ENCODE measurements at places on chromosomes 11 and 22.

- peak; percentile 19 for DNase-seq
Measured at GRCh38 chr22:19429950-19430889, 1.3 kb downstream of the HIRA start.

DNA sequence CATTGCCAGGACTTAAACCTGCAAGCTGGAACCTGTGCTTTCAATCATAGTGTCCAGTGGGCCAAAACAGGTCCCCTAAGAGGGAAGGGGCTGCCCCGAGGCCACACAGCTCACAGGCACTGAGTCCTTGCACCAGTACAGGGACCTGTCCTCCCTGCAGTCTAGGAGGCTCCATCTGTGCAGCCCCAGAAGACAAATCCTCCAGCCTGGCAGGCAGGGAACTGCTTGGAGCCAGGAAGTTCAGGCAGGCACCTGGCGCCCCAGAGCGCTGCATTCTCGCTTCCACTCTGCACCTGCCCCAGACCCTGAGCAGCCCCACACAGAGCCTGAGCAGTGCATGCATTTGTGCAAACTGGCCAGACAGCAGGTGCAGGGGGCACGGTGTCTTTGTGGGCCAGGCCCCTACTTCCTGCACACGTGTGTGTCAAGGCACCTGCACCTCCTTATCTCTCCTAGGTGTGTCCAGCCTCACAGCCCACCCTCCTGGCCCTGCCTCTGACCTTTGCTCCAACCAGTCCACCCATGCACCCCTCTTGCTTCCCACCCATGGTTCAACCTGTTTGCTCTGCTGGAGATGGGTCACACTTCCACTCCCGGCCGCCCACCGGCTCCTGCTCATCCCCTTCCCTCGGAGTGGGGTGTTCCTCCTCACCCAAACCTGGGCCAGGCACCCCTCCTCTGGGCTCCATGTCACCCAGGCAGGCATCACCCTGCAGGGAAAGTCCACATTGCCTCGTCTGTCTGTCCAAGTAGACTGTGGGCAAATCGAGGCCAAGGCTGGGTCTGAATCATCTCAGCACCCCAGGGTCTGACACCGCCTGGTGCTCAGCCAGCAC is 19.0 kb downstream of the LINC01488 start:
- DNase-seq: no peak

GRCh38 chr11:74327076-74327475 is 15.6 kb upstream of the P4HA3 start:
- no peak for DNase-seq

- peak; percentile 82 for DNase-seq
Measured at GRCh38 chr11:102361086-102362031, 14.3 kb downstream of the BIRC2 start.

- DNase-seq: no peak
Measured at GRCh38 chr11:34446386-34446785, 7.7 kb downstream of the CAT start.

GRCh38 chr22:24231706-24232105 is 13.2 kb downstream of the GGT5 start:
- DNase-seq: no peak

GRCh38 chr11:19696073-19696472 is 16.6 kb upstream of the NAV2 start:
- no peak for DNase-seq

GRCh38 chr11:34351687-34352469 is 5.9 kb downstream of the ABTB2 start:
- DNase-seq: no peak

DNA sequence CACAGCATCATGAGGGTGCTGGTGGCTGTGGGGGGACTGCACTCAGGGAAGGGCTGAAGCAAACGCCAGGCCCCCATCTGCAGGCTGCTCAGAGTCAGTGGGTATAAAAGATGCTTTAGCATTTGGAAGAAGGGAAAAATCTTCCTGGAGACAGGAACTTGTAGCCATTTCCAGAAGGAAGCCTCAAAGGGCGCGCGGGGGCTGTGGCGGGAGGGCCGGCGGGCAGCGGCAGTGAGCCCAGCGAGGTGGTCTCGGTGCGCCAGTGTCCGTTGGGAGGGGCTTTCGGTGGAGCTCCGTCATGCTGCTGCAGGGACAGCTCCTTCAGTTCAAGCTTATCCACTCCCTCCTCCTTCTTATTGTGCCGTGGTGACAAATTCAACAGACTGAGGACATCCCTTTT is 63.0 kb upstream of the PITPNB start:
- DNase-seq: no peak

DNA sequence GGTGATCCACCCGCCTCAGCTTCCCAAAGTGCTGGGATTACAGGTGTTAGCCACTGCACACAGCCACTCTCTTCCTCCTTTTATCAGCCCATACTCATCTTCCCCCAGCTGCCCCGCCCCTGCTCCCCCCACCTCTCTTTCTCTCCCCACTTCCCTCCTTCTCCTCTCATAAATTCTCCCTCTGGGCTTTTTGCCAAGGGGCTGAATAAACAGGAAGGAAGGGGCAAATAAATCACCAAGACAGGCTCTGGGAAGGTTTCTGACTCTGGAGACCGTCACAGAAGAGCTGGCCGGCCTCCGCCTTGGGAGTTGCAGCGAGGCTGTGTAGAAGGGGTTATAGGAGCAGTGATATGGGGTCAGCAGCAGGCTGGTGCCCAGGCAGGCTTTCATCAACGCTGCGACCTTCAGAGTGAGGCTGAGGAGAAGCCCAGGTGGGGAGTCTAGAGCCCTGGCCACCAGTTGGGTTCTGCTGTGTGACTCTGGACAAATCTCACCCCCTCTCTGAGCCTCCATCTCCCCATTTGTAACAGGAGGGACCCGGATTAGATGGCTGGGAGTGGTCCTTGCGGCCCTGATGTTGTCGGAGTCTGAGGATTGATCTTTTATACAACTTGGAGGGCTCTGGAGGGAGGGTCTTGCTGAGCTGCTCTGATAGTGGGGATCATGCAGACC is 62.6 kb upstream of the RASD2 start:
- no peak for DNase-seq

- no peak for DNase-seq
Measured at GRCh38 chr11:19811380-19811779, 98.7 kb downstream of the NAV2 start.

DNA sequence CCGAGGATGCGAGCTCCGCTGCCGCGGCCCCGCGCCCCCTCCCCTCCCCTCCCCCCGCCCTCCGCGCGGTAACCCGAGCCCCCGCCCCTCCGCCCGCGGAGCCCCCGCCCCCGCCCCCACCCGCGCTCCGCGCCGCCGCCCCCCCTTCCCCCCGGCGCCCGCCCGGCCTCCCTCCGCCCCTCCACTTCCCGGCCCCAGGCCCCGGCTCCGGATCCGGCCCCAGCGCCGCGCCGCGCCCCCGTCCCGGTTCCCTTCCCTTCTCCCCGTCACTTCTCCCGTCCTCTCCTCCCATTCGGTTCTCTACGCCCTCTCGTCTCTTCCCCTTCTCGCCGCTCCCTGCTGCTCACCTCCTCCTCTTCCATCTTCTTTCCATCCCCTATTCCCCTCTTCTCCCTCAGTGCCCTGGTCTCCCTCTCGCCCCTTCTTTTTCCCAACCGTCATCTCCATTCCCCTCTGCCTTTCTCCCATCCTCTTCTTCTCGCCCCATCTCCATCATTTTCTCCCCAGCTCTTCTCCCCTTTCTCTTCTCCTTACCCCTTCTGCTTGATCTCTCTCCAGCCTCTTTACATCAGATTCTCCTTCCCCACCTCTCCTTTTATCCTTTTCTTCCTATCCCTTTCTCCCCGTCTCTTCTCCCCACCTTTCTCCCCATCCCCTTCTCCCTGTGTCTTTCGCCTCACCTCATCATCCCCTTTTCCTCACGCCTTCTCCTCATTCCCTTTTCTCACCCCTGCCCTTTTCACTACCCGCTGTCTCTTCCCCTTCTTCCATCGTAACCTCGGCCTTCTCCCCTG is at the start of gene DCHS1:
DCHS1 (minus strand) TSS at position 20 of the 794 bp plus-strand sequence. CDS start 14,196 bp downstream, outside the sequence.
- no peak for DNase-seq

- DNase-seq: peak; percentile 71
Measured at GRCh38 chr22:43186272-43187170, at the start of gene TTLL12. TSS of gene TTLL12 (minus strand) at chr22:43187134. CDS start at chr22:43187069, 65 bp downstream.

- no peak for DNase-seq
Measured at GRCh38 chr11:34631737-34632104, 10.8 kb downstream of the EHF start.

GRCh38 chr11:2883640-2883978 is 2.0 kb downstream of the CDKN1C start:
- DNase-seq: no peak

GRCh38 chr22:24836282-24836681 is 30.3 kb downstream of the SGSM1 start:
- DNase-seq: no peak

GRCh38 chr11:529728-530411 is 5.5 kb downstream of the HRAS start:
- no peak for DNase-seq

DNA sequence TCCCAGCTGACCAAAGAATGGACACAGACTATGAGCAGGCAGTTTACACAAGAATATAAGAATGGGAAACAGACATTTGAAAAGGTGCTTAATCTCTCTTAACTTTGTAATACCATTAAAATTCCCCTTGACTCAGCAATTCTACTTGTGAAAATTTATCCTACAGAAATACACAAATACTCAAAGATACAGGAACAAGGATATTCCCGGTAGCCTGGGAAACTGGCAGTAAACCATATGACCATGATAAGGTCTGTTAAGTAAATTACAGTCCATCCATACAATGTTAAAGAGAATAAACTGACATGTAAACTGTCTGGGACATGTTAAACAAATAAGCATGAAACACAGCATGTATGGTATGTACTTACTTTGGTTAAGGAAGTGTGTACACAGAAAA is 8.7 kb upstream of the MTFP1 start:
- no peak for DNase-seq

GRCh38 chr22:19086417-19086816 is 35.8 kb downstream of the DGCR2 start:
- DNase-seq: no peak

DNA sequence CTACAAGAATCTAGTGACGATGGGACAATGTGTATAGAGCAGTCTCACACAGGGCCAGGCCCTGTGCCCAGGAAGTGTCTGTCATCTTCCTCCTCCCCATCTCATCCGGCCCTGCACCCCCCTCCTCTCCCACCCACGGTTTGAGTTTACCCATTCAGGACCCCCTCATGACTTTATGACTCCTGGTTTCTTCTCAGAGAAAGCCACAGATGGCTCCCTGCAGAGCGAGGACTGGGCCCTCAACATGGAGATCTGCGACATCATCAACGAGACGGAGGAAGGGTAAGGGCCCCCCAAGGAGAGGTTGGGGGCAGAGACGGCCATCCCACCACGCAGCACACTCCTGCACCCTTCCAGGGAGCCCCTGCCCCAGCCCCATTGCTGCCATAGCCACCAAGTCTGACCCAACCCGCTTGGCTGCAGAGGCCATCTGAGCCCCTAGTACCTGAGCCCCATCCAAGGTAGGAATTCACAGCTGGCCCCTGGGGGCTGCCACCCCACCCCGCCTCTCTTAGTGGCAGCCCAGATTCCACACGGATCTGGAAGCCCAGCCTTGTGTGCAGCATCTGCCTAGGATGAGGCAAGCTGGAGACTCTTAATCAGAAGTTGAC is 18.1 kb downstream of the TOM1 start:
- DNase-seq: no peak

- DNase-seq: no peak
Measured at GRCh38 chr11:9796854-9797253, 133.0 kb downstream of the SWAP70 start.

- DNase-seq: no peak
Measured at GRCh38 chr11:71442123-71442522, 6.1 kb downstream of the DHCR7 start.

- no peak for DNase-seq
Measured at GRCh38 chr11:84566671-84567070, 1060.5 kb downstream of the DLG2 start.

- no peak for DNase-seq
Measured at GRCh38 chr11:116773203-116774097, 663 bp upstream of the BUD13 start.

DNA sequence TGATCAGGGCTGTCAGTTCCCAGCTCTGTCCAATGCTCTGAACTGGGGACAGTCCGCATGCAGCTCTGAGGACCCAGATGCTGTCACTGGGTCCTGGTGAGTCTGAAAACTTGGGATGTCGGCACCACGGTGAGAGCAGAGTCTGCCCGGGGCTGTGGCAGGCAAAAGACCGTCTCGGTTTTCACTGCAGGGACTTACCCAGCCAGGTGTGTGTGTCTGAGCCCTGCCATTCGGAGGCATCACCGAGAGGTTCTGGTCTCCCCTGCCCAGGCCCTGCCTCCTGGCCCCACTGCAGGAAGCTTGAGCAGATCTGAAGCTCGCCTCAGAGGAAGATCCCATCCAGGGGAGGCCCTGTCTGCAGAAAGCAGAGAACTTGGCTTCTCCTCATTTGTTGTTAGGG is 5.2 kb downstream of the TP53AIP1 start:
- no peak for DNase-seq

DNA sequence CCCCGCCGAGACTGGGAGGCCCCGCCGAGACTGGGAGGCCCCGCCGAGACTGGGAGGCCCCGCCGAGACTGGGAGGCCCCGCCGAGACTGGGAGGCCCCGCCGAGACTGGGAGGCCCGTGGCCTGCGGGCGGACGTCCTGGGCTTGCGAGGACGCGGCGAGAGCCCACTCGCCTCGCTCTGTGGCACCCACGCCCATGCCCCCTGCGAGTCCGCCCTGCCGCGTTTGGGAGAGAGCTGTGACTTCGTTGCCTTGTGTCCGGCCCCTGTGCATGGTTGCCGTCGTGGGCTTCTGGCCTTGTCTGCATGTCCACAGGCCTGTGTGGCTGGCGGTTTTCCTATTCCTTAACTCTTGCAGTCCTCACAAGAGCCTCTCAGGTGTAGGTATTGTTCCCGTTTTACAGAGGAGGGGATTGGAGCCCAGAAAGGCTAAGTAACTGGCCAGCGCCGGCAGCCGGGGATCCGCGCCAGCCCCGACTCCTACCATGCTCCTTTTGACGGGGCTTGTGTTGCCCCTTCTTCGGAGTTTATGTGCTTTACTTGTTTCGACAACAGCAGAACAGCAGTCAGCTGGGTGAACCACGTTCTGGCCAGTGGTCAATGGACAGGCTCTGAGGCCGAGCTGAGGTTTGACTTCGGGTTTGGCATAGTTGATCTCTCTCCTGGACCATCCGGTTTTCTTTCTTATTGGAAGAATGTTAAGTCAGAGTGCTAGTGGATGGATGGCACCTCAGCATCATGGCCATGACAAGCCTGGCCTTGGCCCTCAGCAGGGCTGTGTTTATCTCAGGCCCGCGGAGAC is 741 bp downstream of the PHRF1 start:
- no peak for DNase-seq
